Colonic mucosa (tissue), 4 donors: ENCODE measurements at places on chromosomes 12 and 14. TPM values are rescaled to one million over a fixed set of nuclear protein-coding genes. Genes with fewer than 3 reads are reported as not detected.

- H3K36me3 ChIP-seq = no peaks in the 10 kb centered on the region
- no peaks in the 10 kb centered on the region for H3K4me1 ChIP-seq
- H3K4me3 ChIP-seq = no peak overlapping the region
Measured at GRCh38 chr12:117827660-117828059, 141.1 kb downstream of the KSR2 start.

Gene SRSF5
- total RNA-seq = 206 TPM

DNA sequence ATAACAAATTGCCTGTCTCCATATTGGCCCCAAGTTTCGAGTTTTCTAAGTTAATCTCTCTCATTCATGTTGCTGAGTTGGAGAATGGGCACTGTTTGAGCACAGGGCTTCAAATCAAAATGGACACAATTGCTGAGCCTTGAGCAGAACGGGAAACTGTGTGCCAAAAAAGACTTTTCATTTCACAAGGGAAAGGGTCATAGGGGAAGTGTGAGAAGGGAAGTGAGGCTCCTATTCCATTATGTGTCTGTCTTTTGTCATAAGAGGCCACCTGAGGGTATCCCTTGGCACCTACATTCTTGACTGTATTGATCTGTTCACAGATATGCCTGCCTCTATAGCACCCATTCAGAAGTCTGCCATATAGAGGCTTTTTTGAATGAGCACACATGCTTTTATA, 59.1 kb downstream of the TTLL5 start:
- no peak for DNase-seq
- H3K4me3 ChIP-seq = no peak overlapping the region
- H3K27me3 ChIP-seq = no peaks in the 10 kb centered on the region
- no peak overlapping the region for H3K27ac ChIP-seq
- H3K4me1 ChIP-seq = no peaks in the 10 kb centered on the region
- H3K36me3 ChIP-seq = no peaks in the 10 kb centered on the region

GRCh38 chr12:128178565-128178964, 88.4 kb upstream of the TMEM132C start:
- no peak overlapping the region for H3K27ac ChIP-seq
- H3K4me1 ChIP-seq = no peaks in the 10 kb centered on the region
- H3K4me3 ChIP-seq = no peak overlapping the region
- H3K27me3 ChIP-seq = no peaks in the 10 kb centered on the region

DNA sequence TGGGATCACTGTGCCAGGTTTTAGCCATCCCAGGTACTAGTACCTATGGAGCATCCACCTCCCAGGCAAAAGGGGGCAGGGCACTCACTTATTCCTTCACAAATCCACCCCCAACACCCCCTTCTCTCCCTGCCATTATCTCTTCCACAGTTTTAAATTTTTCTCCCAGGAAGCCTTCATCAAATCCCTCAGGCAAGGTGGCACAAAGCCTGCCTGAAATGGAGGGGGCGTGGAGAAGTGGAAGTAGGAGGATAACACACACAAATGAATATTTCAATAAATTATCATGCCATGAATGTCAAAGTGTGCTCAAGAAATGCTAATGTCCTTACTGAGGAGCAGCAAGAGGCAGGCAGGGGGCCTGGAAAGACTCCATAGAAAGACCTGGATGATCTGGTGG, 4.7 kb upstream of the CHST11 start:
- H3K4me3 ChIP-seq = no peak overlapping the region
- no peak overlapping the region for H3K27ac ChIP-seq
- H3K27me3 ChIP-seq = peaks cover 8% of the 10 kb centered on the region
- DNase-seq = no peak
- H3K4me1 ChIP-seq = no peaks in the 10 kb centered on the region

Gene ACVR1B
- 56.0 TPM for total RNA-seq

DNA sequence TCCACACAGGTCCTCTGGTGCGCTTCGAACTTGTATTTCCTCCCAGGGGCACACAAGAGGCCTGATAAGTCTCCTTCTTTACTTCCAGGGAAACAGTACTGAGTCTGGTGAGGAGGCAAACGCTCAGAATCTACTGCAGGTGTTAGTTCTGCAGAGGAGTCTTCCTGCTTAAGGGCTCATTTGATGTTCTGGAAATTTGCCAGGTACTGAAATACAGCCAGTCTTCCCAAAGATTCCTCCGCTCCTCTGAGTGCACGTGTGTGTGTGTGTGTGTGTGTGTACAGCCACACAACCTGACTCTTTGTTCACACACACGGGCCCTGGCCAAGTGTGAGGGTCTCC, 92.0 kb downstream of the FBXL14 start:
- H3K27me3 ChIP-seq = no peaks in the 10 kb centered on the region
- H3K36me3 ChIP-seq = no peaks in the 10 kb centered on the region
- DNase-seq = no peak

GRCh38 chr14:98925354-98926040, 346.5 kb downstream of the BCL11B start:
- no peak overlapping the region for H3K27ac ChIP-seq
- no peak overlapping the region for H3K4me3 ChIP-seq
- no peaks in the 10 kb centered on the region for H3K27me3 ChIP-seq
- no peaks in the 10 kb centered on the region for H3K4me1 ChIP-seq
- DNase-seq = no peak
- H3K36me3 ChIP-seq = no peaks in the 10 kb centered on the region

DNA sequence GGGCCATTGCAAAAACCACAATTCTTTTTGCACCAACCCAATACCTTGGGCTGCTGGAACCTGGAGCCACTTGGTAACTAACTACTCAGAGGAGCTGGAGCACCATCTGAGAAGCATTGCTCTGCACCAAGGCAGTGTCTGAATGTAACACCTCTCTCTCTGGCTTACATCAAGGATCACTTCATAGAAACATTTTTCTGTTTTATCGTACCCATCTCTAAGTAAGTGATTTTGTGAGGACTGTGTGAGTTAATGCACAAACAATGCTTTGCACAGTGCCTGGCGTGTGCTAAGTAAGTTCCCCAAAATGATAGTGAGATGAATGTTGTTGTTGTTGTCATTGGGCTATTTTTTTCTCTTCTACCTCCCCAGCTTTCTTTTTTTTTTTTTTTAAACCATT, 111.4 kb downstream of the ADCK1 start:
- no peak for DNase-seq
- H3K36me3 ChIP-seq = no peaks in the 10 kb centered on the region
- no peaks in the 10 kb centered on the region for H3K27me3 ChIP-seq
- no peak overlapping the region for H3K27ac ChIP-seq
- no peak overlapping the region for H3K4me3 ChIP-seq

GRCh38 chr14:23054000-23054811, 3.1 kb downstream of the CDH24 start:
- H3K27me3 ChIP-seq = no peaks in the 10 kb centered on the region
- peaks cover 5% of the 10 kb centered on the region for H3K4me1 ChIP-seq
- DNase-seq = no peak
- H3K36me3 ChIP-seq = no peaks in the 10 kb centered on the region
- H3K27ac ChIP-seq = no peak overlapping the region
